ENCODE measurements at places on chromosomes 3 and 15.

- DNase-seq, result no peak
Measured at GRCh38 chr3:194268654-194269512, 82.2 kb downstream of the CPN2 start.

DNA sequence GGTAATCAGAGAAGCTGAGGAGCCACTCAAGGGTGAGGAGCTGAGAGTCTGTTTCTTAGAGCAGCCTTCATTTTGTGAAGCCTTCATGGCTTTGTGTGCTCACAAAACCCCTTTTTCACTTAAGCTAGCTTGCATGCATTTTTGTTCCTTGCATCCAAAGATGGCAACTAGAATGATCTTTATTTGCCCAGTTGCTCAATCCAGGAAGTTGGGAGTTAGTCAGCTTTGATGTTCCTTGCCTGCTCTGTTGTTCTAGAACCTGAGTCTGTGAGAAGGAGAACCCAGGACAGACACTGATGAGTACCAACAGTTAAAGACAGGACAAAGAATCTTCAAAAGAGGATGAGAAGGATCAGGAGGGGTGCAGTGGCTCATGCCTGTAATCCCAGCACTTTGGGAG, 81.8 kb downstream of the IL20RB start:
- DNase-seq, result no peak

DNA sequence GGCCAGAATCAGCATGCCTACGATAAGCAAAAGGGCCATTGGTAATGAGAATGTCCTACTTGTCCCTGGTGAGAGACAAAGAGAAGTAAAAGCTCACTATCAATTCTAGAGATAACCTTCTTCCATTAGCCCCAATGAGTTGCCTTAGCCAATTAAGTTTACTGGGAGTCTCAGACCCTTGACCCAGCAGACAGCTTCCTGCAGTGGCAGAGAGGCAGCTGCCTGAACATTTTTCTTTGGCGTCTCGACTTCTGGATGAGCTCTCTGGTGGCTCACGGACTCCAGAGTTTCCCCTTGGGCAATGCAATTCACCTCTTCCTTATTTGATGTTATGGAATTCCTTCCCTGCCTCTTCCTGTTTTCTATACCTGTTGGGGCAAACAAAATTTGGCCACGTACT, 1034.4 kb downstream of the NAALADL2 start:
- no peak for DNase-seq

GRCh38 chr3:37501571-37502313, 327.4 kb upstream of the LRRFIP2 start:
- DNase-seq, result no peak

DNA sequence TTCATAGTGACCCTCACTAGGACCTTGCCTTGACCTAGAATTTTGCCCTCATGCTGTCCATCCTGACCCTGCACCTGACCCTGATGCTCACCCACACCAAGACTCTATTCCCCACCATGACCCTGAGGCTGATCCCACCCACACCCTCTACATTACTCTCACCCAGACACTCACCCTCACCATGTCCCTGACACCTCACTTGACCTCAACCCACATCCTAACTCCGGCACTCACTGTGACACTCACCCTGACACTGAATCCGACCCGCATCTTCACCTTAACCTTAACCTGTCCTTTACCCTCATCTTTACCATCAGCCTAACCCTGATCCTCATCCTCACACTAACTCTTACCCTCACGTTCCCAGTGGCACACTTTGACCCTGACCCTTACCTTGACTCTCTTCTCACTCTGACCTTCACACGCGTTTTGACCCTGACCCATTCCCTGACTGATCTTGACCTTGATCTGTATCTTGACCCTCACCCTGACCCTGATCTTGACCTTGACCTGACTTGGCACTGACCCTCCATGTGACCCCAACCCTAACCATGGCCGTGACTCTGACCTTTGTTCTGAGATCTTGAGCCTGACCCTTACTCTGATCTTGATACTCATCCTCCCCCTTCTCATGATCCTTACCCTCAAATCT, 22.2 kb upstream of the SLC25A26 start:
- no peak for DNase-seq

DNA sequence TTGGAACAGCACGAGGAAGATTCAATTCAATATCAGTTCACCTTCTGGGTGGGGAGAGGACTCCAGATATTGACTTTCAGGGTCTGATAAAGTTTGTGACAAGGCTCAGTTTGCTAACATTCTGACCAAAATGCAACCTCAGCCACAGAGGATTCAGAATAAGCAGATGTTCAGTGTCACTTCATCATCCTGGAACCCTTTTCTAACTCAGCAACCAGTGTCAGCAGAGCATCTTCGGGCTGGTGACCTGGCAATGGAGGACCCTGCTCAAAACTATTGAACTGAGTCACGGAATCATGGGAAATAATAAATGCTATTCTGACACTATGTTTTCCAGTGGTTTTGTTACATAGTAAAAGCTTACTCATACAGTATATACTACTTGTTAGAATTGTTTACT, 433.4 kb upstream of the CFAP20DC start:
- no peak for DNase-seq

DNA sequence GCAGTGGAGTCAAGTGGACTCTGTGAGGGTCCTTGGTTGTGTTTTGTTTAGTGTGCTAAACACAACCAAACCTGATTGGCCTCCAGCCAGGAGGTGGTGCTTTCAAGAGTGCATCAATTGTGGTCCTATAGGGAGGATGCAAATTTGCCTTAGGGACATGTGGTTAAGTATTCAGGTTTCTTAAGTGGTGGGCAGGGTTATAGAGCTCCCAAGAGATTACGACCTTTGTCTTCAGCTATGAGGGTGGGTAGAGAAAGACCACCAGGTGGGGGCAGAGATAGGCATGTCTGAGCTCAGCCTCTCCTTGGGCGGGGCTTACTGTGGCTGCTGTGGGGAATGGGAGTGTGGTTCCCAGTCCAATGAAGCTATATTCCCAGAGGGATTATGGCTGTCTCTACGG, 186.6 kb downstream of the SQOR start:
- DNase-seq, result no peak

DNA sequence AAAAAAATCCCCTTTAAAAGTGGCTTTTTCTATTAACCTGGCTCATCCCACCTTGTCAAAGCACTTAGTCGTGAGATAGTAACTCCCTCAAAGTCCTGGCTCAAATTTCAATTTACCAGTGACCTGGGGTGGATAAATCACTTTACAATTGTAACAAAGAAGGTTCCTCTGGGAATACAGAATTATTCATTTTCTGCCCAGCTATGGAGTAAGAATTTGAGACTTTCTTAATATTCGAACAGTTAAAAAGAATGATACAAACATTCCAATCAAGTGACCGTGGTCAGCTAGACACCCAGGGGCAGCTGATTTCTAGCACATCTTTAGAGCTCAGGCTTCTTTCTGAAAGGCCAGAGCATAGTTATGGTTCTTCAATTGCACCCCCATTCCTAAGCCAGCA, 291.0 kb upstream of the TGFBR2 start:
- DNase-seq, result no peak

GRCh38 chr15:44595656-44596510, 58.9 kb downstream of the EIF3J start:
- no peak for DNase-seq
